ENCODE measurements at places on chromosomes 3 and 15.

GRCh38 chr3:12239301-12239700, 49.6 kb upstream of the PPARG start:
- DNase-seq, result no peak

- no peak for DNase-seq
Measured at GRCh38 chr3:184725176-184725719, 13.4 kb upstream of the MAGEF1 start.

- peak; percentile 25 for DNase-seq
Measured at GRCh38 chr15:63347074-63347857, 34.4 kb downstream of the CA12 start.

- DNase-seq, result no peak
Measured at GRCh38 chr15:29736012-29736743, 86.1 kb downstream of the TJP1 start.

DNA sequence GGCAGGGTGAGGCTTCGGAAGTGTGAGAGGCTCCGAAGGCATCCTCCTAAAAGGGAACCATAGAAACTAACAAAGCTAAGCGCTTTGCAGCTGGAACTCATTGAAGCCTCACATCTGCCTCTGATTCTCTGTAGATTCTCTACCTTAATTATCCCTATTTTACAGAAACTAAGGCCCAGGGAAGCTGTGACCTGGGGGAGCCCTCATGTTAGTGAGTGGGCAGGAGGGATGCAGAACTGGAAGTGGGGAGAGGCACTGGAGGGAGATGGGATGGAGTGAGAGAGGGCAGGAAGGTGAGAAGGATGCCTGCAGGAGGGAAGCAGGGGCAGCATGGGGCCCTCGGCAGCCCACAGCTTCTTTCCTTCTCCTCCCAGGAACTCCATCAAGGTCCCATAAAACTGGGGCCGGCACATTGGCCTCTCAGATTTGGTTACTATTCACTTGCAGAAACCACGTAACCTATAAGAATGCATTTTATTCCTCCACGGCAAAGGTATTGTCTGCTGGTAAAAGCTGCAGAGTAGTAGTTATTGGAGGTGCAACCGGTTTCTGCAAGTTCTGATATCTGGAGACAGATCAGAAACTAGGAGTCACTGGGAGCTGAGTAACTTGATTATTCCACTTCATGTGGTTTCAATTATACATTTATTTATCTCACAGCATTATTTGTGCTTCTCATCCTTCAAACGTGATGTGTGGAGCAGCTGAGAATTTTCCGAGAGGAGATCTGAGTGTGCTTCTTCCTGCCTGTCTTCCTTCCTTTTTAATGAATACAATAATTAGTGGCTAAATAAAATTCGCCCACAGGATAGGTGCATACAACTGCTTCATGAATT, 24.0 kb upstream of the CHCHD6 start:
- no peak for DNase-seq

DNA sequence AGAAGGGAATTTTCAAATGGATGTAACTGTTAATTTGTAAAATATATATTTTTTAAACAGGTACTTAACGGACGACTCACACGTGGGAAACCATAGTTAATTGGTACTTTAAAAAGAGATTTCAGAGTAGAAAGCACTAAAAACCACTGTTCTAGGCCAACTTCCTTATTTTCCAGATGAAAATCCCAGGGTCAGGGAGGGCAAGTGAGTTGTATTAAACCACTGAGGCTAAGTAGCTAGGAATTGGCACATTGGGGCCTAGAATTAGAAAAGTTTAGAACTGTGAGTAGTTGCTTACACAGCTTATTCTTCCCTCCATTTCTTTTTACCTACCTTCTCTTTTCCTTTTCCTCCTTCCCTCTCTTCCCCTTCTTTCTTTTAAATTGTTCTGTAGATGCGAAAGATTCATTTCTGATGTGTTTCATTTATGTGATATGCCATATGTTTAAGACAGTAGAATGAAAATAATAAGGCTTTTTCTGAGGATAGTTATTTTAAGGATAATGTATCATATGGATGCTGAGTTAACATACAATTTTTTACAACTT, 4.1 kb upstream of the UTS2B start:
- DNase-seq, result no peak

GRCh38 chr3:128416578-128417211, 50.0 kb downstream of the DNAJB8 start:
- peak; percentile 89 for DNase-seq

GRCh38 chr3:99972380-99973104, 141.8 kb downstream of the FILIP1L start:
- no peak for DNase-seq

DNA sequence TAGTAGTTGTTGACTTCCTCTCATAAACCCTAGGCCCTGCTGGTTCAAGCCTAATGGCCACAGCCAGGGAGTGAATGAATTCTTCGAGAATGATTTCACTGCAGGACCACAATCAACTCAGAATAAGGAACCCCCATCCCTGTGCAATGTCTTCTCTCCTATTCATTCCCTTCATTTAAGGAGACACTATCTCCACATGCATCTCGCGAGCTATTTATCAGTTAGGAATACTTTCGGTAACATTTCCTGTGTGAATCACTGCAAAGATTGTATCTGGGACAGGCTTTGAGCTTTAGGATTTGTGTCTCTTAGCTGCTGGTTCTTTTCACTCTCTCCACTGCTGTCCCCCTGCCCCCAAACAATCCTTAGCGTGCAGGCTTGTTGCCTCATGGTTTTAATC, 94.4 kb downstream of the MYLK start:
- peak; percentile 76 for DNase-seq

DNA sequence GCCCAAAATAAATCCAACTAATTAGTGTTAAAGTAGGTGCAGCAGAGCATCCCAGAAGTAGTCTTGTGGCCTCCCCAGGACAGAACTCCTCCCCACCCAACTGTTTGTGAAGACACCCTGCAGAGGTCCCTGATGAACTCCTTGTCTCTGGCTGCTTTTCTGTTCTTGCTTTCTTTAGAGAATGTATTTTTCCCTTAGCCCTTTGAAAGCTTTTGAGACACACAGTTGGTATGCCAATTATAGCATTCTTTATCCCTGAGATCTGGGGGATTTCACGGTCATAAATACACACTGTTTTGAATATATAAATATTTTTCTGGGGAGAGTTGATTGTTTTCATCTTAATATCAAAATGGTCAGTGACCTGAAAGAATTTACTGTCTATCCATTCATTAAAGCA, 9.8 kb downstream of the TFG start:
- DNase-seq, result peak; percentile 4

DNA sequence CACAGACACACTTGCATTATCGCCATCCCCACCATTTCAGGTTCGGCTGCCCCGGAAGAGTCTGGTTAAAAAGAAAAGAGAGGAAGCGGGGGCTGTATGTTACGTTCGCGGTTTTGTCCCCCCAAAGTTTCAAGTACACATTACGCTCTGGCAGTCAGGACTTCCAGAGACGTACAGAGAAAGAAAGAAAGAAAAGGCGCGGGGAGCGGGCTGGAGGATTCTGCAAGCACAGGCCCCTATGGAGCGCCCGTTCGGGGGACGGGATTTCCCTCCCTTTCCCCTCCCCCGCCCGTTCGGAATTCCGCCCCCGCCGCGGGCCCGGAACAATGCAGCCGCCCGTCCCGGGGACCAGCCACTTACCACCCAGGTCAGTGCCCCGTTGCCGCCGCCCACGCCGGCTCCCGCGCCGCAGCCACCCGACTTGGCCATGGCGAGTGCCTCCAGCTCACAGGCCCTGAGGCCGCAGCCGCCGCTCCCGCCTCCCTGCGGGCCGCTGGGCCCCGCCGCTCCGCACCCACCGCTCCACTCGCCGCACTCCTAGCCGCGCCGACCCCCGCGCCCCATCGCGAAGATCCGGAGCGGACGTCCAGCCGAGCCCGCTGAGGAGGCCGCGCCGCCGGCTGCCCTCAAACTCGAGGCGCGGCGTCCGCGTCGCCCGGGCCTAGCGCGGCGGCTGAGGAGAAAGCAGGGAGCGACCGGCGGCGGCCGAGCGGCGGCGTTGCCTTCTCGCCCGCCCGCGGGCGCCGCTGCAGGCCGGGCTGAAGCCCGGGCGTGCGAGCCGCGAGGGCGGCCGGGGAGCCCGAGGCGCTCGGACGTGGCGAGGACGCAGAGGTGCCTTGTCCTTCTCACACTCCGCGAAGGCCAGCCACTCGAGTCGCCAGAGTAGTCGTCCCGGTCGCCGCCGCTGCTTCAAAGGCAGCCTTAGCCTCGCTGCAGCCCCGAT, 567 bp downstream of the TOP2B start:
- DNase-seq, result peak; percentile 46

GRCh38 chr15:66131831-66132230, 121.7 kb downstream of the MEGF11 start:
- no peak for DNase-seq

GRCh38 chr3:124939661-124940060, 5.1 kb upstream of the MUC13 start:
- no peak for DNase-seq

Data from fibroblast of skin of scalp (primary cell).